ENCODE measurements at places on chromosomes 5 and 9. TPM values are rescaled to one million over a fixed set of nuclear protein-coding genes. Genes with fewer than 3 reads are reported as not detected.

CAPSL gene
- 4.3 TPM for polyA plus RNA-seq

SNCAIP gene
- 0.82 TPM for polyA plus RNA-seq

PTPRD gene
- 6.4 TPM for polyA plus RNA-seq

PLCXD3 gene
- polyA plus RNA-seq = 5.1 TPM

SOHLH1 gene
- not detected for polyA plus RNA-seq

NUP188 gene
- polyA plus RNA-seq = 6.4 TPM

PPP1R26 gene
- polyA plus RNA-seq = 10.2 TPM

RLN1 gene
- polyA plus RNA-seq = 0.82 TPM

NSG2 gene
- 0.41 TPM for polyA plus RNA-seq

ZNF346 gene
- polyA plus RNA-seq = 9.5 TPM

LCN15 gene
- not detected for polyA plus RNA-seq

IFNA13 gene
- polyA plus RNA-seq = not detected

ADAMTSL2 gene
- 20.0 TPM for polyA plus RNA-seq

PDE8B gene
- polyA plus RNA-seq = 3.7 TPM

PCDHGB1 gene
- 0.37 TPM for polyA plus RNA-seq

WDR31 gene
- 3.1 TPM for polyA plus RNA-seq

SLC34A1 gene
- polyA plus RNA-seq = 211 TPM

- no peak for DNase-seq
Observed at GRCh38 chr9:71506821-71507220, 261.5 kb downstream of the CEMIP2 start.

DNA sequence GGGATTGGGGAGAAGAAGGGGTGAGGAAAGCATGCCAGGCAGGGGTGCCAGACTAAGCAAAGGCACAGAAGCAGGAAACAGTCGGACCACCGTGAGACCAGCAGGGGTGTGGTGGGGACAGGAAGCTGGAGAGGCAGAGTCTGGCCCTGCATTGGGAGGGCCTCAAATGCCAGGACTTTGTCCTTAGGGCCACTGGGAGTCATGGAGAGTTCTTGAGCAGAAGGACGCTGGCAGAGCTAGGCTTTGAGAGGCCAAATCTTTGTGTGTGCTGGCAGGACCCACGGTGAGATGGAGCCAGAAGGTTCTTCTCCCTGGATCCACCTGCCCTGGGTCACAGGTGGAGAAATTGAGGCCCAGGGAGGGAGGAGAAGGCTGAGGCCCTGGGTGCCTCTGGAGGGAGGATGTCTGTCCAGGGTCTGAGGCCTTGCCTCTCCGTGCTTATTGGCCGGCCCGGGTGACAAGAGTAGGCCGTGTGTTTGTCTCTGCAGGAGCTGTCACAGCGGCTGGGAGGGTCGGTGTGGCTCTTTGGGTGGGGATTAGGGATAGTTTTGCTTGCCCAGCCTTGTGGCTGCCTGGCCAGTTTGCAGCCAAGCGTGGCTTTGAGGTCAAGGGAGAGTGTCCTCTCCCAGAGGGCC lies 1.8 kb upstream of the ENG start:
- no peak for DNase-seq

DNA sequence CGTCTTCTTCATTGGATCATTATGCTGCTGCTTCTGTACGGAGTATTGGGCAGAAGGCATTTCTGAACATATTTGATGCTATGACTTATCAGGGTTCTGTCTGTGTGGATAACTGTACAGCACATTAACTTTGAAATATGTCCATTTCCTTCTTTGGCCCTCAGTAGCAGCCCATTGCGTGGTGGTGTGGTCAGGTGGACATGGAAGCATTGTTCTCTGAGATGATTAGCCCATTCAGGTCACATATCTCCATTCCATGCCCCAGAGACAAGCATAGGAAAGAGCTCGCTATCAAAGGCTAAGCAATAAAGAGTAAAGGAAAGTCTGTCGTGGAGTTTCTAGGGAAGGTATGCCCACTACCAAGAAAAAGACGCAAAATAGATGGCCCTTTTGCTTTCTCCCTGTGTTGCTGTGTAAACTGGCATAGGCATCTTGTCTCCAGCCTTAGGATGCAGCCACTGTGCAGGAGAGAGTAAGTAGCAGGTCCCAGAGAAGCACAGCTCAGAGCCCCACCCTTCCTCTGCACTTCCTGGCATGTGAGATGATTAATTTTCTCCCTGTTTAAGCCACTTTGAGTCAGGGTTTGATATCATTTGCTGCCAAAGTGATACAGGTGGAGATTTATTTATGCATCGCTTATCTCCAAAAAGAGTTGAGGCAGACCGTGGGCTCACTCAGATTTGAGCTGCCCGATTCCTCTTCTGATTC lies 221.9 kb downstream of the PDZD2 start:
- DNase-seq = no peak

- no peak for DNase-seq
Observed at GRCh38 chr5:4947106-4947505, 193.0 kb upstream of the ADAMTS16 start.

DNA sequence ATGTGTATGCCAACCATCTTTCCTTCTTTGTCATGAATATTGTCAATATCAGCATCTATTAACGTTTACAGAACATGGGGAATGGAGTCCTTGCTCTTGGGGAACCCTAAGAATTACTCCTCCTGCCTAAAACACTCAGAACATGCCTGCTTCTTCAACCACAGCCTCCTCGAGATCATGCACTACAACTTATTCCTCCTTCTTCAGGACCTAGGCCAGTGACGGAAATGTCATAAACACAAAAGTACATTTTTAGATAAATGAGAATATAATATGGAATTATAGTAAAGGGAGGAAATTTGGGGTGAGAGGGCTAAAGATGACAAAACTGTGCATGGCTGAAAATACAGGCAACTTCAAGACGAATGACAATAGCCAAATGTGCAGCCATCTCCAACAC lies 3.1 kb upstream of the IFNK start:
- no peak for DNase-seq

DNA sequence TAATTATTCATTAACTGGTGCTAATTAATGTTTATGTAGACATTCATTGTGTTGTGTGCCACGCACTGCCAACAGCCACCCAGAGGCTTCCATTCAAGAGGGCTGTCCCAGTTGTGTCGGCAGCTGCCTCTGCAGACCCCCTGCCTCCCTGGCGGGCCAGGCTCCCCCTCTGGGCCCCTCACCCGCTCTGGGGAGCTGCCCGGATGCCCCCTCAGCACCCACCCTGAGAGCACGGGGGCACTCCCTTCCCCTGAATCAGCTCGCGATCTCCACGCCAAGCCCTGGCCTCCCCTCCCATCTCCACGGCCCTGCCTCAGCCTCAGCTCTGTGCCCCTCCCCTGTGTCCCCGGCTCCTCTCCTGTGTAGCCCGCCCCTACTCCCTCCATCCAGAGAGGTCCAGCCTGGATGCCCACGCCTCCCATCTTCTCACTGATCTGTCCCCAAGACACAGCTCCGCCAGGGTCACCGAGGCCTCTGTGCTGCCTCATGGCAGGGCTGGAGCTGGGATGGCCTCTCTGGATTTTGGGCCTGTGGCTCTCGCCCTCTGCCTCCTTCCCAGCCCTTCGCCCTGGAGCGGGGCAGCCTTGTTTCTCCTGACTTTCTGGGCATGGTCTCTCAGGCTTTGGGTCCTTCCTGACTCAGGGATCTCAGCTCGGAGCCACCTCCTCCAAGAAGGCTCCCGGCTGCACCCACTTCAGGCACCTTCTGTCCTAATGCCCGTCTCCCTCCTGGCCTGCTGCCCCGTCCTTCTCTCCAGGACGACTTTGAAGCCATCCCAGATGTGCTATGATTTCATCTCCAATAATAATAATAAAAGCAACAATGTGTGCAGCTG lies 16.0 kb upstream of the SLC9A3 start:
- no peak for DNase-seq

DNA sequence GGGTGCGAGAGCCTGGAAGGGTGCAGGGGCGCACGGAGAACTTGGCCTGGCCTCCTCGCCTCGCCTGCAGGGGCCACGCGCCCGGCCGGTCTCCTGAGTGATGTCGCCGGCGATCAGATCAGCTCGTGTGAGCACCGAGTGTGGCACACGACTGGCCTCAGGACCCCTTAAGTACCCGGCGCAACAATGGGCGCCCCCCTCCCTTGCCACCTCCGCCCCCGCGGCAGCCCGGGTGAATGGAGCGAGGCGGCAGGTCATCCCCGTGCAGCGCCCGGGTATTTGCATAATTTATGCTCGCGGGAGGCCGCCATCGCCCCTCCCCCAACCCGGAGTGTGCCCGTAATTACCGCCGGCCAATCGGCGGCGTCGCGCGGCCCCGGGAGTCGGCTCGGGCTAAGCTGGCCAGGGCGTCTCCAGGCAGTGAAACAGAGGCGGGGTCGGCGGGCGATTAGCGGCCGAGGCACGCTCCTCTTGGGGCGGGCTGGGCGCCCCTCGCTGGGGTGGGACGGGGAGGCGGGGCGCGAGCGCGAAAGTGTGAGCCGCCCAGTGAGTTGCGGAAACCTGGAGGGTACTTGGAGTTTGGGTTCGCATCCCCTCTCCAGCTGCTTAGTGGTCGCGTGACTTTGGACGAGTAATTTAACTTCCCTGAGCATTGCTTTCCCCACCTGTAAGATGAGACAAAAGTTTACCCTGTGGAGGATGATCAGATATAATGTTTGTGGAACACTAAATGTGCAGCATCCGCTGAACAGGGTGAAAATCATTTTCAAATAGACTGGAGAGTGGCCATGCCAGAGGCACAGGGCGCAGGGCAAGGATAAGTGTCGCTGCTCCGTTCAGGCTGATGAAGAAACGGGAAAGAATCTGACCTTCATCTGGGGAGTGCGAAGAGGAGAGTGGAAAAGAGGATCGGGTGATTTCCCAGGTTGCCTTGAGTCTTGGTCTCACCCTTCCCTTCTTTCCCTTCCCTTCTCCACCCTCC lies at the start of gene NEUROG1:
Gene NEUROG1, minus strand, starts transcription at position 145 of the 982 bp plus-strand sequence. CDS start 274 bp downstream, outside the sequence.
- DNase-seq = peak; percentile 50

DNA sequence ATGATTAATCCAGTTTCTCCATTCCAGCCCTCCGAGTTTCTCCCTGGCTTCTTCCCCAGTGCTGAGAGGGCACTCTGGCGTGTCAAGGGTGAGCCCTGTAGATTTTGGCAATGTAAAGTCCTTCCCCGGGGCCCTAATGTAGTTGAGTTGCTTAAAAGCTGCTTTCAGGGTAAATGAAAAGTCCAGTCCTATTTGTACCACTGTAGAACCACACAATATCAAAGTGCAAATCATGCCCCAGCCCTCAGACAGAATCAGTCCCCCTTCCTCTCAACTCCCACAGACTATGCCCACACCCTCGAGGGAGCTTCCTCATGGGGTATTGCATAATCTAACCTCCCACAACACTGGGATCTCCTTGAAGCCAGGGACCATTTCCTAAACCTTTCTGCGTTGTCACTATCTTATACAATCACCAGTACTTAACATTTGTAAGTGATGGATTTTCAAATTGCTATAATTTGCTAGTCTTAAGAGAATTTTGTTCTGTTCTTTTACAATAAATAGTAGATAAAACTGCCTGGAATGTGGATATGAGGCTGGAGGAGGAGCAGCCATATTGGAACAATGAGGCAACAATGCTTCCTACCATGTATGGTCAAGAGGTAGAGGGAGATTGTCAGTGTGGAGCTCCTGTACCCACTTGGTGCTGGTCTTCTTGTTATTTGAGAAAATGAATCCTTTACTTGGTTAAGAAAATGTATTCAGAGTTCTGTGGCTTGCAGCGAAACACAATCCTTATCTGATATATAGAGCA lies 34.4 kb downstream of the ZNF366 start:
- no peak for DNase-seq

GRCh38 chr9:114619191-114619761 lies 8.2 kb downstream of the TMEM268 start:
- peak; percentile 29 for DNase-seq

- peak; percentile 48 for DNase-seq
Observed at GRCh38 chr9:36632892-36633291, 60.2 kb downstream of the MELK start.

- DNase-seq = no peak
Observed at GRCh38 chr5:61328791-61329549, 3.1 kb upstream of the ZSWIM6 start.

DNA sequence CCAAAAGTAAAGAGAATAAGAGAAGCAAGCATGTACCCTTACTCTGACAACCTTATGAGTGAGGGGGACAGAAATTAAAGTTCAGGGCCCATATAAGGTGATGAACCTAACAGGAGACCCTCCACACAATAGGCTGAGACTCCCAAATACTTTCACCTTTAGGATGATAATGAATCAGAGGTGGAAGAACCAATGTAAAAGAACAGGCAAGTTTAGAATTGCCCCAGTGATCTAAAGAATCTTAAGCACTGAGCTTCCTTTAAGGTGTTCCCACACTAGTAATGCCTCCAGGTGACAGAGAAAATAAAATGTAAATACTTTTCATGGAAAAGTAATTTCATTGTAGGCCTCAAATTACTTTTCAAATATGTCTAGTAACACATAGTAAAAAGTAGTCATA lies 8.2 kb upstream of the FAM151B start:
- no peak for DNase-seq

GRCh38 chr9:106421772-106422171 lies 441.2 kb upstream of the ZNF462 start:
- no peak for DNase-seq

GRCh38 chr9:109010746-109011145 lies 2.6 kb downstream of the CTNNAL1 start:
- DNase-seq = no peak

GRCh38 chr5:69404659-69405330 lies 10.1 kb upstream of the MARVELD2 start:
- no peak for DNase-seq

- DNase-seq = no peak
Observed at GRCh38 chr9:23571414-23572104, 254.5 kb downstream of the ELAVL2 start.

- no peak for DNase-seq
Observed at GRCh38 chr5:168796593-168797580, 217.7 kb upstream of the PANK3 start.

DNA sequence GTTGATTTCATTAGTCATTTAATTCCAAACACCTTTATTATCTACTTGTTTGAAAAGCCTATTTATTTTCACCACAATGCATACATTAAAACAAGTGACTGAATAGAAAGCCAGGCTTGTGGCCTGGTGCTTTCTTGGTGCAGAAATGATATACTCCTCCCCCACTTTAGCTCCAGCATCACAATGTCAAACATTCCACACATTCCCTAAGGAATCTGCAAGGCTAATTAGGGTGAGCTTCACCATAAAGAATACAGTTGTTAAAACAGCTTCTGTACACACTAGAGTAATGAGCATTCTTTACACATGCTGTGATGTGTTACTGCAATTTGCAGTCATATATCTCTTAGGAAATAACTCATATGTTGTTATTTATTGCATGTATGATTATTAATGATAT lies 705.7 kb downstream of the CETN3 start:
- DNase-seq = peak; percentile 92

DNA sequence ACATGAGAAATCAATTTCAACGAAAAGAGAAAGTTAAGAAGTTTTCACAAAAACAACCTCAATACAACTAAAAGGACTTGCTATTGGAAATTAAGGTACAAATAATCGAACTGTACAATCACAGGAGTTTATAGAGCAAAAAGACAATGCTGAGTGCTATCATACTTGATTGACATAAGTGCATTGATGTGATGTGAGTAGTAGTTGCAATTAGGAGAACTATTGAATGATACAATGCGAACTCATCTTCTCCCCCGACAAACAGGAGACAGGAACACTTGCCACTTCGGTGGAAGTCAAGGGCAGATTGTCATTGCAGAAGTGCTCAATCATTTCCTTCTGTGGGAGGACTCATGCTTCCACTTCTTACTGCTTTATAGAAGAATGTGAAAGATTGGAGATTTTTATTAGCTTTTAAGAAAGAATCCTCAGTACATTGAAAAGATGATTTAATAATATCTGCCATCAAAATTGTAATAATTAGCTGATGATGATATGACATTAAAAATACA lies 276.6 kb upstream of the MPDZ start:
- no peak for DNase-seq

Measured in kidney (tissue), 22 donors.